Neural progenitor cell (in vitro differentiated cells): ENCODE measurements at places on chromosomes 2 and 18.

DNA sequence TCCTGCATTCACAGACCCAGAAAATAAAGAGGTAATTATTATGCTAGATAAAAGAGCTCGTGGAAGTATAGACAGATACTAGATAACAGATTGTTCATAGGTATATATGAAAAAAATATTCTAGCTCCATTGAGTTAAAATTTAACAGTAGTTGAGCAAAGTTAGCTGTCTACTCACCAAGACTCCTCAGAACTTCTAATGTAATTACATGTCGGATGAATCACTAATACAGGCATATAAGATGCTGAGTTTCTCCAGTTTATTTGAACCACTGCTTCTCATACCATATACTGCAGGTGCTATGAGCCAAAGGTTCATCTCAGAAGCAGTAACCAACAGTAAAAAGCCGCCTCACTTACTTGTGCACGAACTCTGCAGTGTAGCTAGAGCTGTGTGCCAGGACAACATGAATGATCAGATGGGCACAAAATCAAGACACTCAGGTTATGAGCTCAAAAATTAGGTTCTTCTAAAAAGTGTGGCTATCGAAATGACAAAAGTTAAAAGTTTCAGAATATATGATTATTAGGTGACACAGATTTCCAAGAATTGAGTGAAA is 373.4 kb downstream of the NCKAP5 start:
- DNase-seq: no peak

GRCh38 chr18:62883937-62884735 is 168.8 kb downstream of the PHLPP1 start:
- no peak for DNase-seq

DNA sequence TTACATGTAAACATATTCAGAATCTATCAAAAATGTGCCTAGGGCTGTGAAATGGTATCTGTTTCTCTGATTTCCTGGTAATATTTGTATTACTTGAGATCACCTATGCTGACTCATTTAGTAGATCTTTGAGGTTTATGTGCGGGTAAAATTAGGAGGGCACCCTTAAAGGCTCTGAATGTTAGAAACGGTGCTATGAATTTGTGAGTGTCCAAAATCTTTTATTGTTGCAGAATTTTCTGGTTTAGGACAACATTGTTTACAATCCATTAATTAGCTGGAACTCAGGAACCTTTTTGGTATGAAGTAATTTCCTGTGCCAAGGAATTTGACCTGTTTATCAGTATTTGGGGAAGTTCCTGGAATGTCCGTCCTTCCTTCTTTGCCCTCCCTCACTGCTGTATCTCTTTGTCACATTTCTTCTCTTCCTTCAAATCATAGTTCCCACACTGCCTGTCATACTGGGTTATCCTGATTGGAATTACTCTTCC is 130.5 kb downstream of the TANC1 start:
- DNase-seq: no peak

GRCh38 chr18:45046228-45046627 is 365.5 kb downstream of the SETBP1 start:
- no peak for DNase-seq

DNA sequence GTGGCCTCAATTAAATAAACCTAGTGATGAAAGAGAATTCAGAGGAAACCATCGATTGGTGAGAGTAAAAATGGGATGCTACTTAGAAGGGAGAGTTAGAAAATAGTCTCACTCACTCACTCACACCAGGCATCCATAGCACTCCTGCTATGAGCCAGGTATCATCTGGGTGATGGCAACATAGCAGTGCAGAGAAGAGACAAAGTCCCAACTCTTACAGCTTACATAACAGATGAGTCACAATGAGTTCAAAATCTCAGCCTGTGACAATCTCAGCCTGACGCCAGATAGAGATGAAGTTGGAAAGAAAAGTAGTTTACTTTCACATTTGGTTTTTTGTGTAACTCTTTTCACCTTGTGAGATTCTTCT is 55.4 kb upstream of the THOC1 start:
- DNase-seq: no peak

DNA sequence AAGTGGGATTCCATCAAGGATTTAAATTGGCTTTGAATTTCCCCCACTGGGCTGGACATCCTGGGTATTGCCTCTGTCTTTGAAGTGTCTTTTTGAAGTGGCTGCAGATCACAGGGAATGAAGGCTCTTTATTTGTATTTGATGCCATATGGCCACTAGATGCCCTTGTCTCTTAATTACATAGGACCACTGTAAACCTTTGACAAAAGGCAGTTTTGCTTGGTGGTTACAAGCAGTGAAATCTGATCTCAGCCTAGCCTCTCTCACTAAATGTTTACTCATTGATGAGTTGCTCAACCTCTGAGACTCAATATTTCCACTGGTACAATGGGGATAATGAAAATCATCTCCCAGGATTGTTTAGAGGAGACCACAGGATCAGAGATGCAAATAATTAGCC is 102.2 kb downstream of the INSIG2 start:
- no peak for DNase-seq
